ENCODE measurements at places on chromosomes 13 and 19.

DNA sequence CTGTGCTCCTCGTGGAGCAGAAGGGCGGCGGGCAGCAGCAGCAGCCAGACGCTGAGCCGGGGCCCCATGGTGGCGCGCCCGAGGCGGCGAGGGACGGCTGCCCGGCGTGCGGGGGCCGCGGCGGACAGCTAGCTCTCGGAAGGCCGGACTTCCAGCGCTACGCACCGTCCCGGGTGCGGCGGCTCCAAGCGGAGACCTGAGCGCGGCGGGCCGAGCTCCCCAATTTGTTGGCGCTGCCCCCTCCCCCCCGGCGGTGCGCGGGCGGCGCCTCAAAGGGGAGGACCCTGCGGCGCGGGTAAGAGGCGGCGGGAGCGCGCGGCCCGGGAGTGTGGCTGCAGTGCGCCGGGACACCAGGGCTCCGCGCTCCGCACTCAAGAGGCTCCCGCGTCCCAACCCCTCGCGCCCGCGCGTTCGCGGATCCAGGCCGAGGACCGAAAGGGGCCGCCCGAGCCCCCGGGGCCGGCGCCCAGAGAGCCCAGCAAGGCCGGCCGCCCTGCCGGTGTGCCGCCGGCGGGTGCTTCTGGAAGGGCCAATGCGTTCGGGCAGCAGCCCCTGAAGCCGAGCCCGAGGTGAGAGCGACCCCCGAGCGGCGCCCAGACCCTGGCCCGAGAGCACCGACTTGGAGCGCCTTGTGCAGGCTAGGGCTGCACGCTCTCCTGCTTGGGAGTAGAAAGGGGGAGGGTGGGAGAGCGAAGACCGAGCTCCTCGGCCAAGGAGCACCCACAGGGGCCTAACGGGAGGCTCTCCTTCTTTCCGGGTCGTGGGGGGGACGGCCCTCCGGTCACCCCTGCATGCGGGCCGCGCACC lies at the start of the genes COL4A1 and COL4A2:
TSS of gene COL4A1 (minus strand) at position 198 of the 807 bp plus-strand sequence. CDS start at position 68, 130 bp downstream.
TSS of gene COL4A2 (plus strand) at position 325 of the 807 bp plus-strand sequence. CDS start 620 bp downstream, outside the sequence.
- DNase-seq, result no peak

DNA sequence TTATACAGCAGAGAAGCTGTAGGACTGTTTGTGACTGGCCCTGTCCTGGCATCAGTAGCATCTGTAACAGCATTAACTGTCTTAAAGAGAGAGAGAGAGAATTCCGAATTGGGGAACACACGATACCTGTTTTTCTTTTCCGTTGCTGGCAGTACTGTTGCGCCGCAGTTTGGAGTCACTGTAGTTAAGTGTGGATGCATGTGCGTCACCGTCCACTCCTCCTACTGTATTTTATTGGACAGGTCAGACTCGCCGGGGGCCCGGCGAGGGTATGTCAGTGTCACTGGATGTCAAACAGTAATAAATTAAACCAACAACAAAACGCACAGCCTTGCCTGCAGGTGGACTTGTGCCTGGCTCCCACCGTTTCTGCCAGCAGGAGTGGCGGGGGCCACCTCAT lies 27.3 kb upstream of the LDLR start:
- no peak for DNase-seq

GRCh38 chr19:30064771-30065494 lies 122.9 kb downstream of the URI1 start:
- DNase-seq, result no peak

DNA sequence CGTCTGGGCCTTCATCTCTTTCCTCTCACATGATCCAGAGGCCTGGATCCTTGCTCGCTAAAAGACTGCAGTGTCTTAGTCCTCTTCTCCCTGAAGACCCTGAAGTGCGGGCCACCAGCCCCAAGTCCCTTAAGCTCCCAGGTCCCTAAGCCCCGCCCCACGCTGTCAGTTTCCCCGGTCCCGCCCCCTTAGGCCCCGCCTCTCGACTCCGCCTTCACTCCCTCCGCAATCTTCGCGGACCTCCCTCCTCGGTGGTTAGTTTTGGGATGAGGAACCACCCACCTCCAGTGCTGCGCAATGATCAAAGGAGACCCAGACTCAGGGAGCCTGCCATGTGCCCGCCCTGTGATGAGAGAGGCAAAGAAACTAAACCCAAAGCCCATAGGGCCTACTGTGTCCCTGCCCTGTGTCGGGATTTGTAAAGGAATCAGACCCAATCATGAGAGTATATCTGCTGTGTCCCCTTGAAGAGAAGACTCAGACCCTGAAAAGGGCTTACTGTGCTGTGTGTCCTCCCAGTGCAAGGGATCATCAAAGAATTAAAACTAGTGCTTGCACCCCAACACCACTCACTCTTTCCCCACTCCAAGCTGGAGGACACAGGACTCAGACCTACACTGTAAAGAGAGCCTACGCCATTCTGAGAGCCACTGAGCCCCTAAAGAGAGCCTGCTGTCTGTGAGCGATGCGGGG lies 3.0 kb upstream of the COX6B1 start:
- peak; percentile 71 for DNase-seq

- no peak for DNase-seq
Observed at GRCh38 chr19:12949363-12950283, 4.0 kb downstream of the RAD23A start.

GRCh38 chr19:14361824-14362223 lies 19.4 kb upstream of the ADGRE5 start:
- DNase-seq, result no peak

DNA sequence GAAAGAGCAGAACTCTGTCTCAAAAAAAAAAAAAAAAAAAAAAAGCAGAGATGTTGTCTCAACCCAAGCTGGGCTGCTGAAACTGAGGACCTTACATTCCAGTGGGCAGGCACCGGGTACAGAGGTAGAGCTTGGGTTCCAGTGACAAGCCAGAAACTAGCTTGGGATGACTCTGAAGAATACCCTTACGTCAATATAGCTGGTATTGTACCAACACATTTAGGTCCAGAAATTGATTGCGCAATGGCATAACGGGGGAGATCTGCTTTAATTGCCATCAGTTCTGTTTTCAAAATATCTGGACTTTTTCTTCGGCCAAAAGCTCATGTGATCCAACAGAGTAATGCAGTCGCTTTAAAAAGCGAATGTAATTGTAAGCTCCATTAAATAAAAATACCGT lies 103.1 kb upstream of the UBL3 start:
- DNase-seq, result no peak

DNA sequence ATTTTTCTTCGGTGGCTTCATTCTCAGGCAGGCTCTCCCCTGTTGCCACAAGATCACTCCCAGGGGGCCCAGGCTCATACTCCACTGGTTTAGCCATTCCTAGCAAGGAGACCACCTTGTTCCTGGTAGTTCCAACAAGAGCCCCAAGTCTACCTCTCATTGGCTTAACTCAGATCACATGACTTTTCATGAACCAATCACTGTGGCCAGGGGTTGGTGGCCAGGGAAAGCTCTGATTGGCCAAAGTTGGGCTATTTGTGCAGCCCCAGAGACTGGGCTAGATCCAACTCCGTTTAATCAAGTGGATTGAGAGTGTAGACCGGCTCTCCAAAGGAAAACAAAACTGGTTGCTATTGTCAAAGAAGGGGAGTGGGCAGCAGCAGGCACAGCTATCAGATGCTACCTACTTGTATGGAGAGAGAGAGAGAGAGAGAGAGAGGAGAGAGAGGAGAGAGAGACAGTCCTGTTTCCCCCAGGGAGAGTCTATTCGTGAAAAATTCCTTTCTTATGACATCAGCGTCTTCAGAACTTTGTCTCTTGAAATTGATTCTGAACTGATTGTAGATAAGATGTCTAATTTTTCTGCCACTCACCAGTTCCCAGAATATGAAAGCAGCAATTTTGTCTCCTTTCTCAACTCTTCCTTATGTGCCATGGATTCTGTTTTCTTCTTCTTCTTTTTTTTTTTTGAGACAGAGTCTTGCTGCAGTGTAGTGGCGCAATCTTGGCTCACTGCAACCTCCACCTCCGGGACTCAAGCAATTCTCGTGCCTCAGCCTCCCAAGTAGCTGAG lies 5.9 kb downstream of the CEACAM19 start:
- DNase-seq, result no peak

DNA sequence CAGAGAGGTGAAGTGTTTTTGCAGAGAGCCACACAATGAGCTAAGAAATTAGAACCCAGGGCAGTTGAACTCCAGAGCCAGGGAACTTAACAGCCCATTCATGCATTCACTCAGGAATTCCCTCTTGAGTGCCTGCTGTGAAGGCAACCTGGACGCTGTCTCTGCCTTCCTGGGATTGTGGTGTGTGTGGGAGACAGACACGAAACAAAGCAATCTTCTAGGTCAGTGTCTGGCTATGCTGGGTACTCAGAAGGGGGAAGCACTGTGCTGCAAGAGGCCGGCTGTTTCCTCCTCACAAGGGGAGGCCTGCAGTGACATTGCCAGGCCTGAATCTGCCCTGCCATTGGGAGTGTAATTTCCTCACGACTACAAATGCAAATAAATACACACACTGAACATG lies 9.7 kb downstream of the BCKDHA start:
- DNase-seq, result no peak

- peak; percentile 28 for DNase-seq
Observed at GRCh38 chr13:83153848-83154247, 728.4 kb downstream of the SLITRK1 start.

- no peak for DNase-seq
Observed at GRCh38 chr19:42143341-42144234, 11.3 kb upstream of the POU2F2 start.

GRCh38 chr19:1065606-1066109 lies 1.3 kb upstream of the ARHGAP45 start:
- DNase-seq, result no peak

DNA sequence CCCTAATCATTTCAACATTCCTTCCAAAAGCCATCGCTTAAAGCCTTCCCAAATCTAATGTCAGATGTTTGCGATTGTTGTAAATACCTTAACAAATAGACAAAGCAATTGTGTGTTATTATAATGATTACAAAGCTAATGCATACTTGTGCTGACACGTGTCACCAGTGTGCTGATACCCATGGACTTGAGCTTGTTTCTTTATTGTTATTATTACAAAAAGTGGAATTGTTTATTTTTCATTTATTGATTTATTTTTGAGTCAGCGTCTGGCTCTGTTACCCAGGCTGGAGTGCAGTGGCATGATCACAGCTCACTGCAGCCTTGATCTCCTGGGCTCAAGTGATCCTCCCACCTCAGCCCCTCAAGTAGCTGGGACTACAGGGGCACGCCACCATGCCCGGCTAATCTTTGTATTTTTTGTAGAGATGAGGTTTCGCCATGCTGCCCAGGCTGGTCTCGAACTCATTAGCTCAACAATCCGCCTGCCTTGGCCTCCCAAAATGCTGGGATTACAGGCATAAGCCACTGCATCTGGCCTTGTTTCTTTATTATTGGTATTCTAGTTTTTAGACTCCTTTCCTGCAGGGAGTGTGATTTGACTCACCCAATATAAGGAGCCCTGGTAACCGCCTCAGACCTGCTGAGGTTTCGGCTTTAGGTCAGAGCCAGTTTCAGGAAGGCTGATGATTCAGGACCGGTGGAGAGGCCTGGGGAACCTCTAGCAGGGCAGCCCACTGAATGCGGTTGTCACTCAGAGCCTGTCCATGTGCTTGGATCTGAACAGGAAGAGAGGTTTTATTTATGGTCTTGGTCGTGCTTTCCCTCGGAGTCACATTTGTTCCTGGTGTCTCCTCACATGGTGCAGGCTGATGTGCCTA lies 2.1 kb upstream of the FBXO17 start:
- no peak for DNase-seq

- no peak for DNase-seq
Observed at GRCh38 chr19:14933506-14933905, 7.8 kb upstream of the OR7C2 start.

- no peak for DNase-seq
Observed at GRCh38 chr19:1756705-1757465, 3.6 kb downstream of the ONECUT3 start.

- no peak for DNase-seq
Observed at GRCh38 chr13:28012896-28013295, 24.4 kb upstream of the URAD start.

DNA sequence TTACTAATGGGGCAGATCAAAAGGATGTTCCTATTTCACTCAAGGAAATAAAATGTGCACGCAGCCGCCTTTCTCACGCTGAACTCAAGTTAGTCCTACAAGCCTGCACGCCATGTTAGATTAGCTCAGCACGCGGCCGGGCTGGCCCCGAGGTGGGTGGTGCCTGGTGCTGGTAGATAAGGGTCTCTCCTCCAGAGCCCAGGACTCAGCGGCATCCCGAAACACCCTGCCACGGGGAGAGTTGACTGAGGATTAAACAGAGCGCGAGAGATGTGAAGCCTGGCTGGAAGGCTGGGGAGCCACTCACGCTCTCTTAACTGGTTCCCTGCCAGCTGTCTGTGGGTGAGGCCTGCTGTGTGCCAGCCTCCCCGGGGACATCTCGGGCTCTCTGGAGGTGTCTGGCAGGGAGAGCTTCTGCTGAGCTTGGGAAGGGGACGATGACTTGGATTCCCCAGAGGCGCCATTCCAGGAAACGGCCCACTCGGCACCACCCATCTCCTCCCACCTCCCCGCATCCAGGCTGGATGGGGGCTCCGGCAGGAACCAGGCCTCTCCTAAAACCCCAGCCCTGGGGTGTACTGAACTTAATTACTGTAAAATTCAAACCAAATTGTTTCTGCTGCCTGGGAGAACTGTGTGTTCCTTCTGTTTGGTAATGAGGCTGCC lies 122.2 kb downstream of the KDM4B start:
- DNase-seq, result no peak

DNA sequence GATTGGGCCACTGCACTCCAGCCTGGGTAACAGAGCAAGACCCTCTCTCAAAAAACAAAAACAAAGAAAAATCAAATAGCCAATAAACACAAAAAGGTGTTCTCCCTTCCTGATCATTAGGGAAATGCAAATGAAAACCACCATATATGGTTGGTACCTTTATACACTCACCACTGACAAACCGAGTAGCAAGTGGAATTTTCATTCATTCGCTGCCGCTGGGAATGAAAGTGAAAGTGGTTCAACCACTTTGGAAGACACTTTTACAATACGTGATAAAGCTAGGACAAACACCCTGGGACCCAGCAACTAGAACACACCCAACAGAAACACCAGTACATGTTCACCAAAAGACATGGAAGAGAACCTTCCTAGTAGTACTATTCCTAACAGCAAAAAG lies 21.0 kb downstream of the GRIK5 start:
- DNase-seq, result no peak

GRCh38 chr13:90445179-90445578 lies 902.3 kb upstream of the MIR17HG start:
- no peak for DNase-seq

DNA sequence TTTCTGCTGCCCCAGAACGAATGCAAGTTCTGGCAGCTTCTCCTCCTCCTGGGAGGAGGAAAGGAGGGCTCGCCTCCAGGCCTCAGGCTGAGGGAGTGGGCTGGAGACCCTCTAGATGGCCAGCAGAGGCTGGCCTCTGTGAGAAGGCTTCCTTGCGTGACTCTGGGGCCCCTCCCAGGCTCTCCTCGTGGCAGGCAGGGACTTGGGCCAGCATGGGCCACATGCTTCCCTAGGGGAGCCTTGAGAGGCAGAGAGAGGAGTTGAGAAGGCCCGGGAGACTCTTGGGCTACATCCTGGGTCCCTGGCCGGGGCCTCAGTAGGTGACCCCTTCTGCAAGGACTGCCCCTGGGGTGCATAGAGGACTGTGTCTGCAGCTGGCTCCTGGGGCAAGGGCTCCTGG lies 25.9 kb downstream of the LYL1 start:
- no peak for DNase-seq

DNA sequence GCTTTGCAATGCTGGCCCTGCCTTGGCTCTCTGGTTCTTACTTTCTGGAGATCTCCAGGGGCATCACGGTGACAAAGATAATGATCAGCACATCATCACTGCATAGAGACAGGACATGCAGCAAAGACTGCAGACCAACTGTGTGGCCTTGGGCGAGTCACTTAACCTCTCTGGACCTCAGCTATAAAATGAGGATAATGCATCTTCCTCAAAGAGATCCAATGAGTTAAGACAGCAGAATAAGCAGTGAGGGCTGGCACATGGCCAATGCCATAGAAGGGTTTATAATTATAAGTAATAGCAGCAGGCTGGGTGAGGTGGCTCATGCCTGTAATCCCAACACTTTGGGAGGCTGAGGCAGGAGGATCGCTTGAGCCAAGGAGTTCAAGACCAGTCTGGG lies 2.4 kb downstream of the MAG start:
- no peak for DNase-seq
